ENCODE measurements at places on chromosomes 1 and 21.

DNA sequence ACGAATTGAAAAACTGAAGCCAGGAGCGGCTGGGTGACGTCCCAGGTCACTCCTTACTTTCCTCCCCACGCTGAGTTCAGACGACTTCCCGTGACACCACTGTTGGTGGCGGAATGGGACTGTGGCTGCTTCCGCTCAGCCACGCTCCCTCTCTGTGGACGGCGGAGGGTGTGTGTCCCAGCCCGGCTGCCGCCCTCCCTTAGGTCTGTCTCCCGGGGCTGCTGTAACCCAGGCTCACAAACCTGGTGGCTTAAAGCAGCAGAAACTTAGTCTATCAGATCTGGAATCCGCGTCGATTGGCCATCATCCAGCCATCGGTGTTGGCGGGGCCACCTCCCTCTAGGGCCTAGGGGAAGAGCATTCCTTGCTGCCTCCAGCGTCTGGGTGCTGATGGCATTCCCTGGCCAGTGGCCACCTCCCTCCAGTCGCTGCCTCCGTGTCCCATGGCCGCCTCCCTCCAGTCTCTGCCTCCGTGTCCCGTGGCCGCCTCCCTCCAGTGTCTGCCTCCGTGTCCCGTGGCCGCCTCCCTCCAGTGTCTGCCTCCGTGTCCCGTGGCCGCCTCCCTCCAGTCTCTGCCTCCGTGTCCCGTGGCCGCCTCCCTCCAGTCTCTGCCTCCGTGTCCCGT is 17.5 kb downstream of the TRPM2 start:
- no peak for DNase-seq

GRCh38 chr1:156421939-156422601 is 53.1 kb downstream of the RHBG start:
- DNase-seq = no peak

GRCh38 chr1:42162181-42162580 is 2.4 kb downstream of the GUCA2A start:
- DNase-seq = no peak

- no peak for DNase-seq
These were observed 20.9 kb downstream of the FGGY start for GRCh38 chr1:59317780-59318179.

- DNase-seq = no peak
These were observed 5.4 kb downstream of the CATSPER4 start for GRCh38 chr1:26195805-26196204.

- DNase-seq = no peak
These were observed 97.2 kb downstream of the PHTF1 start for GRCh38 chr1:113662101-113662500.

DNA sequence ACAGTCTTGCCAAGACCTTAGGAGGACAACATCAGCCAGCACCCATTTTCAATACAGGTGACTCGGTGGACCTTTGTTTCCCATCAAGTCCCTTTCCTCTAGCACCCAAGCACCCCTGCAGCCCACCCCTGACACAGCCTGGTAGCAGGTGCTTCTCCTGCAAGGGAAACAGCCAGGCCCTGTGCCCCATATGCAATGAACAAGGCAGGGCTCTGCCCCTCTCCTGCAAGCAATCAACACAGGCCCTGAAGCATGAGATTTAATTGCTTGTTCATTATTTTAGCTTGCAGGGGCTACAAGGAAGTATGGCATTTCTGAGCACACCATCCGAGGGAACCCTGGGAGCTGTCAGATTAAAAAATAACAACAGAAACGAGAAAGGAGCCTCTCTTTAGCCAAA is 35.4 kb downstream of the TCP10L start:
- no peak for DNase-seq

- DNase-seq = no peak
These were observed 36.8 kb downstream of the MAP10 start for GRCh38 chr1:232841823-232842565.

GRCh38 chr1:9780554-9781110 is 43.1 kb downstream of the CLSTN1 start:
- no peak for DNase-seq

- no peak for DNase-seq
These were observed 28.8 kb upstream of the PTGFRN start for GRCh38 chr1:116880917-116881316.

GRCh38 chr21:32359719-32360260 is 33.0 kb downstream of the URB1 start:
- no peak for DNase-seq

- no peak for DNase-seq
These were observed 260.1 kb upstream of the C1orf174 start for GRCh38 chr1:4160181-4160580.

DNA sequence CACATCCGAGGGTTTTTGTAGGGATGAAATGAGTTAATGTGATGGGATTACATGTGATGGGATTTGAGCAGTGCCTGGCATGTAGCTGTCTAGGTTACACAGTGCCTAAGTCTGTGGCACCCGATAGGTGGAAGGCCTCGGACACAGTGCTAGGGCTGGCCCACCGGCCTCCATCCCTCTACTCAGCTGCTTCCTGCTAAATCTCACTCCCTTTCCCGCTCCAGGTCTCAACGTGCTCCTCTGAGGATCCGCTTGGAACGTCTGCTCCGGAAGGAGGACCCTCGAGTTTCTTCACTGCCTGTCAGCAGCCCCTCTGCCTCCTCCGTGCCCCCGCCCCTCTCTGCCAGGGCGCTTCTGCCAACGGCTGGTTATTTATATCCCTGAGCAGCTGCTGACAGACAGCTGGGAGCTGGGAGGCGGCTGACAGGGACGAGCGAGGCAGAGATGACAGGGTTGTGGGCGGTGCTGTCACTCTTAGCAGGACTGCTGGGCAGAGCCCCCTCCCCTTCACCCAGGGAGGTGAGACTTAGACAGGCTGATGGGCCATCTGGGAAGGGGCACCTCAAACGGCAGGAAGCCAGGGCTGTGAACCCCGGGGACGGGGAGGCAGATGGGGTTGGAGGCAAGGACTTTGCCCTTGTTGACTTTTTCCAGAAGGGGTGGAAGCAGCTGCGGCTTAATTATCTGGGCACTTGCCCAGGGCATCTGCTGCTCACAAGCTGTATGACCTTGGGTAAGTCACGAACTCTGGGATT is 26.6 kb upstream of the LRRN2 start:
- DNase-seq = no peak

DNA sequence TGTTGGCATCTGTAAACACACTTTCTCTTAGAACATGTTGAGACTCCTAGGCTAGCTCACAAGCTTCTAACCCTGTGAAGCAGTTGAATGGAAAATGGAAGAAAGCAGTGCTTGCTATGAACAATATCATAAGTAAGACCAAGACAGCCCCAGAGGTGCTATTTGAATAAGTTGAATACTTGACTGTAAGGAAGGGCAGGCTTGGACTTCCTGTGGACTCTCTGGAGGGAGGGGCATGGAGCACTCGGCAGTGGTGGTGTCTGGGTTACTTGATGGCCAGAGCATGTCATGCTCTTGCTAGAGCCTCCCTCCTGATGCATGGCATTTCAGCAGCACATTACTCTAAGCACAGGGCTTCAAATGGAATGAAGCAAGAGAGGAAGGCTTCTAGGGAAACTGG is 60.0 kb downstream of the MRPS6 start:
- DNase-seq = no peak

GRCh38 chr1:65214340-65215027 is 66.5 kb downstream of the AK4 start:
- DNase-seq = no peak

Data from neural crest cell (in vitro differentiated cells).